HFFc6 (cell line): ENCODE measurements at places on chromosomes 7 and 10. TPM values are rescaled to one million over a fixed set of nuclear protein-coding genes. Genes with fewer than 3 reads are reported as not detected.

DNA sequence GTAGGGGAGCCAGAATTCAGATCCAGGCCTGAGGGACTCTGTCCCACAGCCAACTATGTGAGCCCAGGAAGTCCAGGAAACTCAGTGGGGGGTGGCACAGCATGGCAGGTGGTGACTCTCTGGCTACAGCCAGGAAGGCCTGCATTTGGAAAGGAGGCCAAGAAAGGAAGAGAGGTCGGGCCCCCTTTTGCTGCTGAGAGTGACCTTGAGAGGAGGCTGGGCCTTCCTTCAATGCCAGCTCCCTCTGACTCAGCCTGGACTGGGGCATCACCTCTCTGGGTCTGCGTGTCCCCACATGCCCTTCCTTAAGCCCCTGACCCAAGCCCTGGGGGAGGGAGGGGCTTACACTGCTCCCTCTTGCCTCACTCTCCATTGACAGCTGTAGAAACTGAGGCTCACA, 6.4 kb upstream of the MYL10 start:
- H3K27me3 ChIP-seq: peaks cover 5% of the 10 kb centered on the region
- no peak for DNase-seq
- no peak overlapping the region for H3K4me3 ChIP-seq

- no peaks in the 10 kb centered on the region; the same call in 1 of the 2 replicates for H3K27me3 ChIP-seq
- H3K27ac ChIP-seq: no peak overlapping the region
- H3K4me1 ChIP-seq: no peaks in the 10 kb centered on the region
- no peak overlapping the region for H3K4me3 ChIP-seq
- no peaks in the 10 kb centered on the region for H3K36me3 ChIP-seq
These were observed 162.1 kb downstream of the CHN2 start for GRCh38 chr7:29356631-29357030.

DNA sequence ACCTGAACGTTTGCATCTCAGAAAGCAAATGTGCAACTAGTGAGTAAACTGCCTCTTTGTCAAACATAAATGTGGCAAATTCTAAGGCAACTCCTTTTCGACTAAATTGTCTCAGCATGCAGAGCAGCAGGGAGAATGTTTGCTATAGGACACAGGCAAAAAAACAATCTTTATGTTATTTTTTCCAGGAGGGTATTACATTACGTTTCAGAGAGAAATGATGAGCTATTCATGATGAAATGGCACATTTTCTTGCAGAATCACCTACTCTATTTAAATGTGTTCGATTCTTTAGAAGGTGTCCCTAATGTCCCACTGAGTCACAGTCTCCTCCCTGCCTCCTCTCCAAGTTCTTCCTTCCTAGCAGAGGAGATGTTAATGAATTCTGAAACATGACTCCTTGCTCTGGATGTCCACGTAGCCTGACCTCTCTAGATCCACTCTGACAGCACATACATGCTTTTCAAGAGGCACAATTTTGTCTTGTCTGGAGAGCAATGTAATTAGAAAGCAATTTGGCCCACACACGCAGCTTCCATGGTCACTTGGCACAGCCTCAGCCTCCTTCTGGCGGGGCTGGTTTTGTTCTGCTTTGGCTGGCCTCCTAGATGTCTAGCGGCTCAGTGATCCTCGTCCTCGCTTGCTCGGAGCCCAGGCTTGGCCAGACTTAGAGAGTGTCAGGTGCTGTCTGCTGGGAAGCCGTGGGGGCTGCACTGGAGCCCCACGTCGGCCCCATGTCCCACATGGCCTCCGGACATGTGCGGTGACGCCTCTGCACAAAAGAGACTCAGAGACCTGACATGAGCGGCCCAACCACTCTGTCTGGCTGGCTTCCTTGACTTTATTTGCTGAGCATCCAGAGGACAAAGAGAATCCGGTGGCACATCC, 125.7 kb upstream of the ZNF438 start:
- peak overlapping the region; percentile 87 for H3K27ac ChIP-seq
- peak; percentile 79 for DNase-seq
- H3K4me3 ChIP-seq: peak overlapping the region; percentile 56
- peaks cover 42% of the 10 kb centered on the region for H3K4me1 ChIP-seq

DNA sequence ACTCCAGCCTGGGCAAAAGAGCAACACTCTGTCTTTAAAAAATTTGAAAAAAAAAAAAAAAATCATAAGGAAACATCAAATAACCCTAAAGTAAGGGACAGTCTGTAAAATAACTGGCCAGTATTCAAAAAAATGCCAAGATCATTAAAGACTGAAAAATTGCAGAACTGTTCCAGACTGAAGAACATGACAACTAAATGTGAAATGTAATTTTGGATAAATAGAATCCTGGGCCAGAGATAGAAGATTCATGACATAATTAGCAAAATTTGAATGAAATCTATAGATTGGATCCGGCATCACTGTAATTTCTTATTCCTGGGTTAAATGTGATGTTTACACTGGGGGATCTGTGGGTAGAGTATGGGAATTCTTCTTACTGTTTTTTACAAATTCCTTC, 3.0 kb downstream of the PSPH start:
- H3K4me1 ChIP-seq: peaks cover 33% of the 10 kb centered on the region
- no peak overlapping the region for H3K27ac ChIP-seq
- peaks cover 2% of the 10 kb centered on the region for H3K27me3 ChIP-seq

- H3K27ac ChIP-seq: no peak overlapping the region
- no peak overlapping the region; the same call in 1 of the 2 replicates for H3K4me3 ChIP-seq
- no peaks in the 10 kb centered on the region for H3K36me3 ChIP-seq
- no peak for DNase-seq
- H3K4me1 ChIP-seq: peaks cover 36% of the 10 kb centered on the region
- H3K27me3 ChIP-seq: no peaks in the 10 kb centered on the region
These were observed 44.6 kb upstream of the HYCC1 start for GRCh38 chr7:23058408-23059096.

DNA sequence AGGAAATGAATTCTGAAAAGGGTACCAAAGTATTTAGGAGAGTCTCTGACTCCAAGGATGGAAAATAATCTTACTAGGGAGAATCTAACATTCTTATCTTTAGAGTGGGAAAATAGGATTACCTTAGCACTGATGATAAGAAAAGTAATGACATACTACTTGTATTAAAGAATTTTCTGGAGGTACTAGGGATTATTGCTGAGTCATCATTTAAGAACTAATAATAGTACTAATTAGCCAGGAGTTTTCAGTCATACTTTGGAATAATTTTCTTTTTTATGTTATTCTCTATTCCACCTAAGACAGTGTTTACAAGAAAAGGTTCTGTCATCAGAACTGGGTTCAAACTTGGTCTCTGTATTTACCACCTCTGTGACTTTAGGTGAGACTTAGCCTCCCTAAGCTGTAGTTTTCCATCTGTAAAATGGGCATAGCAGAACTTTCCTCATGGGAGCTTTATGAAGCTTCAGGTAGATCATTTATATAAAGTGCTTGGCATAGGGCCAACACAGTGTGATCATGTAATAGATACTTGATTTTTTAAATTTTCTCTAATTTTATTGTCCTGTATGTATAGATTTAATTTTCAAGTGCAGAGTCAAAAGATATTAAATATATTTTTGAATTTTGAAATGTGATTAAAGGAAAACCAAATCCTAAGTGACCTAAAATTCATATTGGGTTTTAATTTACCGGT, 20.4 kb downstream of the ITGB8 start:
- DNase-seq: no peak
- no peaks in the 10 kb centered on the region for H3K27me3 ChIP-seq
- H3K4me1 ChIP-seq: no peaks in the 10 kb centered on the region; the same call in 1 of the 2 replicates
- no peak overlapping the region for H3K27ac ChIP-seq
- no peak overlapping the region for H3K4me3 ChIP-seq

GRCh38 chr10:12419262-12419847, 70.0 kb downstream of the CAMK1D start:
- H3K4me3 ChIP-seq: peak overlapping the region; percentile 20; the same call in 1 of the 2 replicates
- peak overlapping the region; percentile 58 for H3K27ac ChIP-seq
- H3K4me1 ChIP-seq: peaks cover 17% of the 10 kb centered on the region
- H3K36me3 ChIP-seq: no peaks in the 10 kb centered on the region
- DNase-seq: peak; percentile 96

DNA sequence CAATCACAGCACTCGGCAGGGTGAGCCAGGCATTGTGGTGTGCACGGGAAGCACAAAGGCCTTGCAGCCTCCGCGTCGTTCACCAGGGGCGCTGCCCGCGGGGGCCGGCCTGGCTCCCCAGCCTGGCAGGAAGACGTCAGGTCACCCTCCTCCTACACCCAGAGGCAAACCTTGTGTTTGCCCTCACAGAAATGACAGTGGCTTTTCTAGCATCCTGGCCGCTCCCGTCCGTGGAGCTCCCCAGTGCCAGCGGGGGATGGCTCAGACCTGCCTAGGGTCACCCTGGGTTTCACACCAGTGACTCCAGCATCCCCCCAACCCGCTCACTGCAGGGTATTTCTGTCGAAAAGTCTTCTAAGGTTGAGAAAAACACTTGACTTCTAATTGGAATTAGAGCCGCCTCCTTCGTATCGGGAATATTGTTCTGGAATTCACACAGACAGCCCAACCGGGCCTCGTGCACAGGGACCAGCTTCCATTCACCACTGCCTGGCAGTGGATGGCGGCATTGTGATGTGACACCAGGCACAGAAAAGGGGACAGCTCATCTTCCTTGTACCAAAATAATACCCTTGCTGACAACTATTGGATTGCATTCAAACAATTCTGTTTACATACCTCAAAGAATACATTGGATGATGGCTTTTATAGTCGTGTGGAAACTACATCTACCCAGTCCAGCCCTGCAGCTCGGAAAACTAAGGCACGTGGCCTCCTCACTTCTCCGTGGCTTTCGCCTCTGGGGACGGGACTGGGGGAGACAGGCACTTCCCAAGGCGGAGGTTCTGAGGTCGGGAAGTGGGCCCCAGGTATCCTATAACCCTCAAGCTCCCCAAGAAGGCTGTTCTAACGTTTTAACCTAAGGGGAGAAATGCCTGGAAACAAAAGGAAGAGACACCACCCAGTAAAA, 109.0 kb downstream of the EBF3 start:
- H3K27ac ChIP-seq: no peak overlapping the region
- no peaks in the 10 kb centered on the region for H3K4me1 ChIP-seq
- no peaks in the 10 kb centered on the region for H3K36me3 ChIP-seq
- H3K27me3 ChIP-seq: peaks cover 5% of the 10 kb centered on the region
- no peak overlapping the region for H3K4me3 ChIP-seq
- DNase-seq: no peak

- no peaks in the 10 kb centered on the region for H3K4me1 ChIP-seq
- no peak for DNase-seq
- no peak overlapping the region for H3K4me3 ChIP-seq
- no peak overlapping the region for H3K27ac ChIP-seq
- H3K36me3 ChIP-seq: no peaks in the 10 kb centered on the region
These were observed 329.9 kb upstream of the CELF2 start for GRCh38 chr10:10687751-10688150.

GRCh38 chr10:49313501-49314070, 14.6 kb downstream of the C10orf71 start:
- H3K27me3 ChIP-seq: peaks cover 27% of the 10 kb centered on the region
- no peaks in the 10 kb centered on the region for H3K36me3 ChIP-seq
- no peaks in the 10 kb centered on the region for H3K4me1 ChIP-seq
- no peak overlapping the region for H3K4me3 ChIP-seq
- no peak overlapping the region for H3K27ac ChIP-seq
- DNase-seq: no peak

Gene GIMAP8
- not detected in 3 replicates for total RNA-seq

Gene ZNF425
- 2.2 and 2.6 TPM in 2 replicates for total RNA-seq

Gene FAM131B
- 0.80 and 1.3 TPM in 2 replicates for total RNA-seq

Gene TRIM50
- not detected in 3 replicates for total RNA-seq
